ENCODE measurements at places on chromosomes 11 and 22.

DNA sequence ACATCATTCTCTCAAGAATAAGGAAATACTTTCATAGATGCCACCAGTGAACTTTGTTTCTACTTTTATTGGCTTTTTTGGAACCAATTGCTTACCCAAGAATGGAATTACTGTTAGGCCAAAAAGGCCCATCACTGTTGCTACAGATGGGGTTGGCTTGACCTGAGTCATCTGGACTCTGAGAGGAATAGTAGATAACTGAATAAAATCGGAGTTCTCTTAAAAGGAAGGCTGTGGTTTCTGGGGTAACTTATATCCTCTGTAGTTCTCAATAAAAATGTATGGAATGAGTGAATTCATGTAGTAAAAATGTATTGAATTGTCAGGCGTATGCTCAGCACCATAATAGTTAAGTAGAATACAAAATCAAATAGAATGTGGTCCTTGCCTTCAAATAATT is 56.6 kb downstream of the ARHGEF12 start:
- peak; percentile 30 for DNase-seq

GRCh38 chr22:22194931-22195264 is 49.7 kb upstream of the VPREB1 start:
- no peak for DNase-seq

- DNase-seq, result no peak
Measured at GRCh38 chr11:57320067-57320718, 4.6 kb downstream of the TNKS1BP1 start.

- DNase-seq, result no peak
Measured at GRCh38 chr11:11822946-11823345, 18.8 kb upstream of the USP47 start.

DNA sequence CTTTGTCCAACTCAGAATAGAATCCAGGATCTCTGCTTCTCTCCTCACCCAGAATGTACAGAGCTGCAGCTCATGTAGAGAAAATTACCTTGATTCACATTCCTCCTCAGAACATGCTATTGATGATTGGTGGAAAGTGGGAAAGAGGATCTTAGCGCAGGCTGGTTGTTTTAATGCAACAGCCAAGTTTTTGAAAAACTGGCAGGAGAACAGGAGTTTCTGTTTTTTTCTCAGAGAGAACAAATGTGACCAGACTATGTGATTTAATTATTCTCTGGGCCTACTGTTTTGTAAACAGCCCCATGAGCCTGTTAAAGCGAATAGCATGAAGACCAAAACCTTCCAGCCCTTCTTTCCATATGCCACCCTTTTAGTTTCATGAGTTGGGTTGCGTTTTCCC is 19.1 kb upstream of the IL18BP start:
- no peak for DNase-seq

GRCh38 chr11:57150454-57150917 is 31.3 kb upstream of the LRRC55 start:
- DNase-seq, result no peak

Data from PC-3 (cell line).